ENCODE measurements at places on chromosomes 6 and 20. TPM values are rescaled to one million over a fixed set of nuclear protein-coding genes. Genes with fewer than 3 reads are reported as not detected.

DNA sequence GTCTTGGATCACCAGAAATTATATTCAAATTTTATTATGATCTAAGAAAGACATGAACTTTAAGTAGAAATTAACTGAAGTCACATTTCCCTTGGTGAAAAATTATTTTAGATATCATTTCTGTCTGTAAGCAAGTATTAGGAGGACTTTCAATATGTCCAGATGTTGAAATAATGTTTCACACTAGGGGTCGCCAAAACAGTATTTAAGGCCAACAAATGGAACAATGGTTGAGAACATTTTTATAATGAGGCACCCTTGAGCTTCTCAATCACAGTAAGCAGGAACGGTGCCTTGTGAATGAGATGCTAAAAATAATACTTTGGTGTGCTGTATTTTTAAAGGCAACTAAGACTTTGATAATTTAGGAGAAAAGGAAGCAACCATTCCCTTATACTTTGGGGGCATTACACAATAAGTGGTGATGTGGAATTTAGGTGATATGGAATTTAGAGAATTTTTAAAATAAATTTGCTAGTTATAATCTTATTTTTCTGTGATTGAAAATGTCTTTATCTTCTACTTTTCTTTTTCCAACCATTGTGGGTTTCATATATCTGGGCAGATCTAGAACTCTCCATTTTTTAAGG lies 9.6 kb upstream of the SF3B5 start:
- H3K4me3 ChIP-seq: no peak overlapping the region
- H3K27ac ChIP-seq: no peak overlapping the region
- no peak for DNase-seq
- H3K4me1 ChIP-seq: peaks cover 2% of the 10 kb centered on the region
- no peaks in the 10 kb centered on the region for H3K36me3 ChIP-seq

- H3K4me1 ChIP-seq: peaks cover 32% of the 10 kb centered on the region
- H3K27ac ChIP-seq: peak overlapping the region; percentile 87
- no peak for DNase-seq
These were observed 88.1 kb downstream of the SYNJ2 start for GRCh38 chr6:158069800-158070195.

GRCh38 chr6:13364842-13365241 lies 36.5 kb upstream of the TBC1D7 start:
- no peaks in the 10 kb centered on the region for H3K36me3 ChIP-seq
- H3K27me3 ChIP-seq: no peaks in the 10 kb centered on the region
- no peak overlapping the region for H3K4me3 ChIP-seq
- no peak overlapping the region for H3K27ac ChIP-seq
- peaks cover 2% of the 10 kb centered on the region for H3K4me1 ChIP-seq

DNA sequence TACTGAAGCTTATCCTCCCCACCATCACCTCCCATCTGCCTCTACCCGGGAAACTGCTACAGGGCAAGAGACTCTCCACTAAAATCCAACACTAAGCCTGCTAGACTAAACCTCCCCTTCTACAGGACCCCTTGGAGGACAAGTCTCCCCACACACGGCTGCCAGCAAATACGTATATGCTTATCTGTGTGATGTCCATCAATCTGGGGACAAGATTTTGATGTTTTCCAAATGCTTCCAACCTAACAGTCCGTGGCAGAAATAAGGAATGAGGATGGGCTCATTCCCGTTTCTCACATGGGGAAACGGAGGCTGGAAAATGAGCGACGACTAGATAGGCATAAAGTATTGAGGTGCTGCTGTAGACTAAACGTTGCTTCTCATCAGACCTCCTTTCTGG lies 1.8 kb downstream of the KCNK5 start:
- H3K4me3 ChIP-seq: no peak overlapping the region
- H3K4me1 ChIP-seq: peaks cover 8% of the 10 kb centered on the region
- no peak for DNase-seq
- peaks cover 58% of the 10 kb centered on the region for H3K27me3 ChIP-seq
- no peaks in the 10 kb centered on the region for H3K36me3 ChIP-seq
- no peak overlapping the region for H3K27ac ChIP-seq

GRCh38 chr6:142443532-142443931 lies 141.7 kb downstream of the ADGRG6 start:
- H3K4me3 ChIP-seq: no peak overlapping the region
- no peak overlapping the region for H3K27ac ChIP-seq
- no peak for DNase-seq
- no peaks in the 10 kb centered on the region for H3K27me3 ChIP-seq
- no peaks in the 10 kb centered on the region for H3K4me1 ChIP-seq

The HS3ST5 gene
- not detected for total RNA-seq

The PPP1R16B gene
- not detected for total RNA-seq
